Thyroid gland (tissue), 4 donors: ENCODE measurements at places on chromosomes 12 and 14.
A peak's percentile ranks its signal among the peaks of the same experiment; 100 is the strongest.

- DNase-seq = peak; percentile 54
- no peaks in the 10 kb centered on the region for H3K36me3 ChIP-seq
- no peak overlapping the region for H3K27ac ChIP-seq
- H3K4me3 ChIP-seq = no peak overlapping the region
- no peaks in the 10 kb centered on the region for H3K4me1 ChIP-seq
- no peaks in the 10 kb centered on the region for H3K27me3 ChIP-seq
Observed at GRCh38 chr12:30985814-30986452, 59.4 kb downstream of the TSPAN11 start.

DNA sequence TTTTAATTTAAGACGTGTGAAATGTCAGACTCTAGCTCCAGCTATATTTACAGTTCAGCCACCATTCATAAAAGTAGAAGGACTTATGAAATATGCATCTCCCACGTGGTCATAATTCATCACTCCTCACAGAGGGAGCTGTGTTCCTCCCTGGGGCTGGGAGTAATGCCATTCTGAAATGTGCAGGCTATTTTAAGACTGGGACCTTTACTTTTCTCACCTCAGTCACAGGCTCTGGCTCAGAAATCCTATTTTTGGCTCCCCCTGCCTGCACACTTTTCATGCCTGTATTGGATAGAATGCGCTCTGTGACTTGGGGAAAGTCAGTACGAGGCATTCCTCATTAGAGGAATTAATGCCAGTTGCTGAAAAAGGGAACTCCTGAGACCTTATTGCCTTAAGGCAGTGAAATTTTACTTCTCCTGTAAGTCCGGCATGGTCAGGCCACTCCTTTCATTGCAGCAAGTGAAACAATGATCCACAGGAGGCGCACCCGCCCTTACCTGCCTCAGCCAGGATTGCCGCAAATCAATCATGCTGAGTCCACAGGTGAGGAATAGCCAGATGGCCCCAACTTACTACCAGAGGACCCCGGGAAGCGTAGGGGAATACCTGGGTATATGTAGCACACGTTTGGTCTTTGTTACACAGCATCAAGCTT, 1133.2 kb upstream of the TMEM132C start:
- H3K4me1 ChIP-seq = no peaks in the 10 kb centered on the region
- no peaks in the 10 kb centered on the region for H3K36me3 ChIP-seq
- DNase-seq = no peak
- no peaks in the 10 kb centered on the region for H3K27me3 ChIP-seq

GRCh38 chr14:102220031-102220430, 80.3 kb downstream of the WDR20 start:
- H3K4me1 ChIP-seq = peaks cover 31% of the 10 kb centered on the region
- no peaks in the 10 kb centered on the region for H3K36me3 ChIP-seq
- DNase-seq = no peak
- no peaks in the 10 kb centered on the region for H3K27me3 ChIP-seq
- H3K4me3 ChIP-seq = no peak overlapping the region

DNA sequence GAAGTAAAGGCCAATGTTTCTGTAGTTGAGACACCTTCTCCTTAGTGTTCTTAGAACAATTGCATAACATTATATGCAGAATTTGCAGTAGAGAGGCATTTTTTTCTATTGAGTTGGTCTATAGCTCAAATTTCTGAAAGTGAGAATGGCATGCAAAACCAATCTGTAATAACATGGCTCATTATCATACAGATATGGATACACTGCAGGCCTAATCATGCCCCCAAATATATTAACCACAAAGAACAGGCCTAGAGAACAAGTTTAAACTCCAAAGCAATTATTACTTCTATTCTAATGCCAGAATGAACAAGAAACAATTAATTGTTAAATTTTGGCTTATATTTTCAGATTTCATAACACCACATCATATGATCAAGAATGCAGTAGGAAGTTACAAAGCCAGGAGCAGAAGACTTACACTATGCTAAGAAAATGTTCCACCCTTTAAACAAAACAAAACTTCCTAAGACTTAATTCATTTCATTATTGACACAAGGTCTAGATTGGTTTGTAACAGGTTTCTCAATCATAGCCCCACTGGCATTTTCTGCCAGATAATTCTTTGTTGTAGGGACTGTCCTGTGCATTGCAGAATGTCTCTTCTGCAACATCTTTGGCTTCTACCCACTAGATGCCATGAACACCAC, 26.9 kb downstream of the TMTC1 start:
- H3K4me1 ChIP-seq = no peaks in the 10 kb centered on the region
- H3K36me3 ChIP-seq = no peaks in the 10 kb centered on the region
- H3K27me3 ChIP-seq = no peaks in the 10 kb centered on the region
- H3K4me3 ChIP-seq = no peak overlapping the region
- no peak overlapping the region for H3K27ac ChIP-seq
